NCI-H1105 (cell line): ENCODE measurements at places on chromosomes 1 and 21.
A peak's percentile ranks its signal among the peaks of the same experiment; 100 is the strongest.

- DNase-seq: no peak
These were observed 40.1 kb downstream of the PRPF38A start for GRCh38 chr1:52444463-52444862.

GRCh38 chr1:84851839-84852238 is 41.2 kb downstream of the LPAR3 start:
- DNase-seq: no peak

- DNase-seq: no peak
These were observed 21.4 kb downstream of the CNST start for GRCh38 chr1:246587606-246588005.

DNA sequence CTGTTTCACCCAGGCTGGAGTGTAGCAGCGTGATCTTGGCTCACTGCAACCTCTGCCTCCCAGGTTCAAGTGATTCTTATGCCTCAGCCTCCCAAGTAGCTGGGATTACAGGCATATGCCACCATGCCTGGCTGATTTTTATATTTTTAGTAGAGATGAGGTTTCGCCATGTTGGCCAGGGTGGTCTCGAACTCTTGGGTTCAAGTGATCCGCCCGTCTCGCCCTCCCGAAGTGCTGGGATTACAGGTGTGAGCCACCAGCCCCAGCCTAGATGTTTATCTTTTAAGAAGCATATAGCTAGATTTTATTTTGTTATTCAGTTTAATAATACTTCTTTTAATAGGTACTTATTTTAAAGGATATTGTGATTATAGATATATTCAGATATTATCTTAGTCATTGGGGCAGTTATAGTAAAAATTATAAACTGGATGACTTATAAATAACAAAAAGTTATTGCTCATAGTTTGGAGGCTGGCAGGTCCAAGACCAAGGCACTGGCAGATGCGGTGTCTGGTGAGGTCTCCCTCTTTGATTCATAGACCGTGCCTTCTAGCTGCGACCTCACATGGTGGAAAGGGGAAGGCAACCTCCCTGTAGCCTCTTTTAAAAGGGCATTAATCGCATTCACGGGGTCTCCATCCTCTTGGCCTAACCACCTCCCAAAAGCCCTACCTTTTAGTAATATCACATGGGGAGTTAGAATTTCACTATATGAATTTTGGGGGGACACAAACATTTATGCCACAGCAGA is 3.1 kb upstream of the KCNE2 start:
- DNase-seq: no peak

DNA sequence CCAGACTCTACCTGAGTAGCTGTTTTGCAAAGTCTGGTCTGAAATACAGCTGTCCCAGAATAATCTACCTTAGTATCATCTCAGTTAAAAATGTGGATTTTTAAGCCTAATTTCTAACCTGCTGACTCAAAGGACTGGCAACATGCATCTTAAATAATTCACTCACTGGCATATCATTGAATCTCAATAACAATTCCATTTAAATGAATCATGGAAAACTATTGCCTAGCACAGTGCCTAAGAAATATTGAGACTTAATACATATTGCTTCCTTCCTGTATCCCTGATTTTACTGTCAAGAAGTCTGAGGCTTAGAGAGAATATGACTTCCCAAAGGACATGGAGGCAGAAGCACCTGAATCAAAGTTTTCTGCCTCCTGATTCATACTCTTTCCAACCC is 3.1 kb downstream of the CCDC190 start:
- no peak for DNase-seq

- no peak for DNase-seq
These were observed 300.0 kb downstream of the HHIPL2 start for GRCh38 chr1:222247811-222248310.

- no peak for DNase-seq
These were observed 7.8 kb downstream of the LMOD1 start for GRCh38 chr1:201938440-201939035.

GRCh38 chr21:31447505-31447904 is 103.4 kb upstream of the TIAM1 start:
- DNase-seq: no peak

DNA sequence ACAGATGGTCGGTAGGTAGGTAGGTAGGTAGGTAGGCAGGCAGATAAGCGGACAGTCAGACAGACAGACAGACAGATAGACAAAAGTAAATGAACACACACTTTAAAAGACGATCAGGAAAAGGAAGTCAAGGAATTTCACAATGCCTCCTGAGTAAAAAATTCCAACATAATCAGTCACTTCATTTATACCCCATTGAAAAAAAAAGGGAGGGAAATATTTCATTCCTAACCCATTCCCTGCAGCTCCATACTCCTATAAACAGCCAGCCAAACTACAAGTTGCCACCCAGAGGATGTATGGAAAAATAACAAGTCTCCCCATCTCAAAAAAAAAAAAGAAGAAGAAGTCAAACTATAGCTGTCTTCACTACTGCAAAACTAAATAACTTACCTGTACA is 43.4 kb downstream of the ZZZ3 start:
- no peak for DNase-seq

DNA sequence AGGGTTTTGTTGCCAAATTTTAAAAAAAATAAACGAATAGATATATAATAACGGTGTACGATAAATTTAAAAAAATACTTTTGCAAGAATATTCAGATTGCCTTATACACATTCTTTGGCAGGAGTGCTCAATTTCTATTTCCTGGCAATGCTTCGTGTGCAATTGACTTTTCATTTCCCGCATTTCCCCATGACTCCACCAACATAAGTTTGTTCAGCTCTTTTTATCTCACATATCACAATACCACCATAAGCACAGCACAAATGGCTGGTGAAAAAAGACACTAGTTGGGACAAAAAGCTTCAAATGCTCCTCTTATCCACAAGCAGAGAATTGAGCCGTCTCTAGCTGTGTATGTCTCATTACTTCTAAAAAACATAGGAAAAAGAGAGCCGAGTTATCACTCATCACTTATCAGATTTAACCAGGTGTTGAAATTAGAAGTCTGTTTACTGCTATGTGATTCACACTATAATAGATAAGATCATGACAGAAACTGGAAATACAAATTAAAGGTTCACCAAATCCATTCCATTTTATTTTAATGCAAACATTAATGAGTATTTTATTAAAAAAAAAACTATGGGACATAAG is 28.9 kb upstream of the RGS1 start:
- DNase-seq: no peak

- DNase-seq: no peak
These were observed 111.4 kb downstream of the HHAT start for GRCh38 chr1:210440081-210440480.

DNA sequence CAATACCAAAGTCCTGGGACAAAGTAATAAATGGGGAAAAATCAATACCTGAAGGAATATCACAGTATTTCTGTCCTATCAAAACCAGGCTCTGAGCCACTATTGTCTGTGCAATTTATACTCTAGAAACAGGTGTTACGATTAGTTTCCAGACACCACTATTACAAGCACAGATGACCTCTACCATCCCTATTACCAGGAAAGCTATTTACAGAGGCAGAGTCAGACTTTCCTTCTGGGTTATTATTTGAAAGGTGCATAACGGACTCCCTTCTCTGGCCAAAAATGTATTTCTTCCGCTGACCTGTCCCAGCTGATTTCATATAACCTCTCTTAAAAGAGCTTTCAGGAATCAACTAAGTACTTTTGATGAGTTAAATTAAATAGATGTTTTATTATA is 154.6 kb upstream of the LRRC7 start:
- no peak for DNase-seq

DNA sequence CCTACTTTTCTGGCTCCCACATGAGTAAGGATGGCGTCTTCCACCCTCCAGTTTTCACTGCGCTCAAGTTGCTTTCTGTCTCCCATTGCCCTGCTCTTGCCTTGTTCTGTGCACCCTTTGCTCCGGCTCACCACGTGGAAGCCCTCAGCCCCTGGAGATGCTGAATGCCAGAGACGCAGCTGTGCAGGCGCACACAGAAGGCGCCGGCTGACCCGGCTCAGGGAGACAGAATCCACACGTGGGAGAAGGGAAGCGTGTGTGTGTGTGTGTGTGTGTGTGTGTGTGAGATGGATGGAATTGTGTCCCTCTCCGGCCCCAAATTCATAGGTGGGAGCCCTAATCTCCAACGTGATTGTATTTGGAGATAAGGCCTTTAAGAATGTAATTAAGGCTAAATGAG is 118.2 kb upstream of the ERRFI1 start:
- no peak for DNase-seq

DNA sequence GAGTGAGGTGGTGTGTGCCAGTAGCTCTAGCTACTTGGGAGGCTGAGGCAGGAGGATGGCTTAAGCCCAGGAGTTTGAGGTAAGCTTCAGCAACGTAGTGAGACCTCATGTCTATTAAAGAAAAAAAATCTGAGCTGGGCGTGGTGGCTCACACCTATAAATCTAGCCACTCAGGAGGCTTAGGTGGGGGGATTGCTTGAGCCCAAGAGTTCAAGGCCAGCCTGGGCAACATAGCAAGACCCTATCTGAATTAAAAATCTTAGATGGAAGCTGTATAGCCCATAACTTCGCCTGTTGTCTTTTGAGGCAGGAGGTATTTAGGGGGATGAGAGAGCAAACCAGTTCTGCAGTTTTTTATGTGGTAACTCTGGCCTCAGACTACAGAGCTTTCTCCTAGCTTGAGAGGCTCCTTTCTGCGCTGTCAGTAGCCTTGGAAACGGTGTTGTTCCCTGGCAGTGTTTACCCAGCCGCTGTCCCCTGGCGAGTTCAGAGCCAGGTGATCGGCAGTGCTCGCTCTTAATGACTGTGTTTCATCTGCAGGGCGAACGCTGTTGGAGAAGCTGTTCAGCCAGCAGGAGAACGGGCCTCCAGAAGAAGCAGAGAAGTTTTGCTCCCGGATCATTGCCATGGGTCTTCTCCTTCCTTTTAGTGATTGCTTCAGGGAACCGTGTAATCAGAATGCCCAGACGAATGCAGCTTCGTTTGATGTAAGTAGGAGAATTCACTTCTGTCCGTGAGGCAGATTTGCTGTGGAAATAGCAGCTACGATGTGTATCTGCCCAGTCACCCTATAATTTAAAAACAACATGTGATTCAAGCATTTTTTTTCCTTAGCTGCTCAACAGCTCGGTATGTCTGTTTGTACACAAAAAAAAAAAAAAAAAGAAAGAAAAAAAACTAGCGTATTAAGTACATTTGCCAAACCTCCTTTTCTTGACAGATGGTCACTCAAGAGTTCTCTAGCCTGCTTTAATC is 31.2 kb downstream of the FMN2 start:
- peak; percentile 61 for DNase-seq

DNA sequence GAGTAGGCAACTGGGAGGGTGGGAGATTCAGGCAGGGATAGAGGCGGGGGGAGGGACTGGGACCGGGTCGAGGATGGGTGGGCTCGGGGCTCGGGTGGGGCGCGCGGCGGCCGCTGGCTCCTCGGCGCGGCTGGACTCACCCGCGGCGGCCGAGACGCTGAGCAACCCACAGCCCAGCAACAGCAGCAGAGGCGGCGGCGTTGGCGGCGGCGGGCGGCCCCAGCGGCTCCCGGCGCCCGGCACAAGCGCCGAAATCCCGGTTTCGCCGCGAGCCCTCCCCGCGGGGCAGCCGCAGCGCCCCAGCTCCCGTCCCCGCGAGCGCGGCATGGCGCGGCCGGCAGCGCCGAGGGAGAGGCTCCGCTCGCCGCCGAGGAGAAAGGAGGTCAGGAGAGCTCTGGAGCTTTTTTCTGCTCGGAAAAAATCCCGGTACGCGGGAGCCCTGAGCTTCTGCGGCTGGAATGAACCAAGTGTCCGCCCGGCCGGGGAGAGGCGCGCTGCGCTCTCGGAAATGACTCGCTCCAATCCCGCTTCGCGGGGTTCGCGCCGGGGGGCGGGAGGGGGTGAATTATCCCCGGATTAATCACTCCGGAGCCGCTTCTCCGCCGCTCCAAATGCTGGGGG is at the start of gene CSMD2:
CSMD2 (minus strand) TSS at position 460 of the 621 bp plus-strand sequence; CDS start at position 327, 133 bp downstream.
- DNase-seq: peak; percentile 80

DNA sequence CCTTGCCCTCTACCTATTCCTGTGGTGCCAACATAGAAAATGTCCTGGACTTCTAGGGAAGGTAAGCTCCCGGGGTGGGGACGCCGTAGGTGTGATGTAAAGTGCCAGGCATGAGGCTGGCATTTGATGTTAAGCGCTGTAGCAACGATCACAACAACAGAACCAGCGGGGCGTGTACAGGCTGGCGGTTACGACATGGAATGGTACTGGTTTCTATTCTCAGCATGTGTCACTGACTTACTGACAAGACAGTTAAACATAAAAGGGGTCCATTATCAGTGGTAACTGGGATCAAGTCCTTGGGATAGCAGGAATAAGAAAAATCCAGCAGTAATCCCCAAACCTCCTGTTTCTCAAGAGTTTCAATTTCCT is 58.9 kb downstream of the TGFBR3 start:
- DNase-seq: no peak

- DNase-seq: no peak
These were observed 44.5 kb downstream of the RPS6KA1 start for GRCh38 chr1:26574018-26574417.

- no peak for DNase-seq
These were observed 184.0 kb upstream of the NEGR1 start for GRCh38 chr1:72466376-72466775.

DNA sequence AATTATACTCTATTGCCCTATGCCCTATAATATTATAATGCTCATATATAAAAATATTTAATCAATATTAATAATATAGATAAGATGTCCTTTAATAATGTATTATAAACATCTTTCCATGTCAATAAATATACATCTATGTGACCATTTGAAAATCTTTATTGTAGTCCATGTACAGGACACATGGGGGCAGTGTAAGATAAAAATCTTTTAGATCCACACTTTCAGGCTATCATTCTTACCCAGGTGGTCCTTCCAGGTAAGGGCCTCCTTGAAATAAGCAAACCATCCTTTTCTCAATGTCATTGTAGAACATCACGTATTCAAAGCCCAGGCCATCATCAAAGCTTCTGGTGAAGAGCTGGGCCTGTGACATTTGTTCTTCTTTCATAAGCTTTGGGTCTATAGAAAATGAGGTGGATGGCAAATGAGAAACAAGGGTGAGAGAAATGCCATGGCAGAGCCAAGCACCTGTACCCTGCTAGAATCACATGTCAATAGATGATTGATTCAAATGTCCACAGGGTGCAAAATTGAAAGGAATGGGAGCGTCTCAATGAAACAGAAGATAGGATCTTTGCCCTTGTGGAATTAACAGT is 20.2 kb downstream of the THEM4 start:
- peak; percentile 17 for DNase-seq

DNA sequence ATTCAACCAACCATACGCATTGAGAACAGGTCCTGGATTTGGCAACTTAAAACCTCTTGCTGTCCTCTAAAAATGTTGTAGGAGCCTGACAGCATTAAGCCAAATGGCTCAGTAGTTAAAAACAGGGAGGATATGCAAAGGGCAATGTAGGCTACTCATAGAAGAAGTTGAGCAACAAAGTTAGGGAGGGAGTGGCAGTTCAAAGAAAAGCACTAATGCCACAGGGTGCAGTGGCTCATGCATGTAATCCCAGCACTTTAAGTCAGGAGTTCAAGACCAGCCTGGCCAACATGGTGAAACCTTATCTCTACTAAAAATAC is 92.9 kb upstream of the ERG start:
- no peak for DNase-seq

DNA sequence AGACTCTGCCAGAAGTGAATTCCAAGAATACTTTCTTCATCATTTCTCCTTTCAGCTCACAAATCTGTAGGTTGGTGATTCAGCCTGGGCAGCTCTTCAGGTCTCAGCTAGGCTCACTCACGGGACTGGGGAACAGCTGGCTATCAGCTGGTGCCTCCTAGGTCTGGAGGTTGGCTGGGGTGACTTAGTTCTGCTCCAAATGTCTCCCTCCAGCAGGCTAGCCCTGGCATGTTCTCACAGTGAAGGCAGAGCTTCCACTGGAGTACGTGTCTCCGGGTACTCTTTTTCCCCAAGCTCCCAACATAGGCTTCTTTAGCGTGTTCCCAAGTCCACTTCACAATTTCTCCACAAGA is 12.5 kb upstream of the VAMP4 start:
- no peak for DNase-seq

GRCh38 chr1:199529324-199529723 is 498.2 kb upstream of the NR5A2 start:
- DNase-seq: no peak
